Activated naive CD4-positive, alpha-beta T cell treated with anti-CD3 and anti-CD28 coated beads, Interleukin-2, amount 50 U/mL, for 16 hours (primary cell): ENCODE measurements at places on chromosomes 13 and 19.
A peak's percentile ranks its signal among the peaks of the same experiment; 100 is the strongest.

GRCh38 chr13:93289053-93289452 is 62.4 kb downstream of the GPC6 start:
- DNase-seq, result no peak

- no peak for DNase-seq
Measured at GRCh38 chr19:1255186-1256161, 7.1 kb downstream of the MIDN start.

GRCh38 chr13:19845758-19846157 is 17.7 kb downstream of the ZMYM5 start:
- DNase-seq, result no peak

DNA sequence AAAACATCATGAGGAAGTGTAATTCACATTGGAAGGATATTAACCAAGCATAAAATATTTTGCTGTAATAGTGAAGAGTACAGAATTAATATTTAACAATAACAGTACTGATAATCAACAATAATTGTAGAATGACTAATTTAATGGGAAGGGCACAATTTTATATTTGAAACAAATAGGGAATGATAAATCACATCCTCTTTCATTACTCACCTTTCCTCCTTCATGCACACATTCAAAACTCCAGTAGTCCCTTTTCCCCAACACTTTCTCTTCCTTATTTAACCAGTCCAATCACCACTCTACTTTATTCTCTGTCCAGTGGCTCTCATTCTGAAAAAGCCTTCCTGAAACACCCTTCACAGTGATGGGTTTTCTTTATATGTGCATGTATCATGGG is 110.8 kb upstream of the POSTN start:
- no peak for DNase-seq

DNA sequence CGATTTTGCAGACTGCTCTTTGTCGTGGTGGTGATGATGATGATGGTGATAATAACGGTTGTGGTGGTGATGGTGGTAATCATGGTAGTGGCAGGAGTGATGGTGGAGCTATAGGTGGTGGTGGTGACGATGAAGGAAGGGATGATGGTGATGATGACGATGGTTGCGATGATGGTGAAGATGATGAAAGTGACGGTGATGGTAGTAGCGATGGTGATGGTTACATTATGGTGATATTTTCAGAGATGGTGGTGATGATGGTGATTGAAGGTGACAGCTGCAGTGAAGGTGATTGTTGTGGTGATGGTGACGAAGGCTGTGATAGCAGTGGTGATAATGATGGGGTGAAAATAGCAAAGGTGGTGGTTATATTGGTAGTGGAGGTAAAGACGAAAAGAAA is 2.1 kb upstream of the ADGRE3 start:
- no peak for DNase-seq

- DNase-seq, result no peak
Measured at GRCh38 chr13:67229481-67230403, at the start of gene PCDH9. Gene PCDH9, minus strand, starts transcription at chr13:67230336. Its CDS starts 1,896 bp downstream, at chr13:67228440.

GRCh38 chr19:13583114-13583513 is 76.8 kb upstream of the CACNA1A start:
- DNase-seq, result no peak

- DNase-seq, result peak; percentile 58
Measured at GRCh38 chr19:46579361-46579879, 21.7 kb upstream of the CALM3 start.

DNA sequence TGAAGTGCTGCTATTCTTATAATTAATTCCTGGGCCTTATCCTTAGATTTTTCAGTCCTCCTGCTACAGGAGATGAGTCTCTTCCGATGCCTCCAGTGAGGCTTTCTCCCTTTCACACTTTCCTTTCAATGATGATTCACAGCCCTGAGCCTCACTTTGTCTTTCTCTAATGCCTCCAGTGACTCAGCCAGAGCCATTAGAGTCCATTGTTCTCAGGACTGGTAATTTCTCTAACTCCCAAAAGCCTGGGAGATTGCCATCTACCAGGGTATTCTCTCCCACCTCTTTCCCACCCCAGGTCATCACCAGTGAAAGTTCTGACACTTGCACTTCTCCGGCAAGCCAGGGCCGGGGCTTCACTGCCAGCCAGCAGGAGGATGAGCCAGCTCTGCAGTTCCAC is 49.6 kb upstream of the ARGLU1 start:
- no peak for DNase-seq
